Psoas muscle (tissue), 8 donors: ENCODE measurements at places on chromosomes 3 and 15. TPM values are rescaled to one million over a fixed set of nuclear protein-coding genes. Genes with fewer than 3 reads are reported as not detected.

DNA sequence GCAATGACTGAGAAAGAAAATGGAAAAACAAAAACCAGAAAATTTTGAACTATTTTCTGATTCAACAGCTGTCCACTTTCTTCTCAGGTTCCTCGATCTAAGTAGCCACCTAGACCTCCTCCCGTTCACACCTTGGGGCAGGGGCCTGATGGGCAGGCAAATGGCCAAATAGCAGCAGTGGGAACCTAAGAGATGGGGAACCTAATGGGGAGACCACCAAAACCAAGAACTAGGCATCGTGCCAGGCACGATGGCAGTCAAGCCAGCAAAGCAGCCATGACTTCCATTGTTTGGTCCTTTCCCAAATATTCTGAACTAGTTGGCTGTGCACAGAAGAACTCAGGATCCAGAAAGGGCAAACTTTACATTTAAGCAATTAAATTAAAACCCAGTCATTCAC lies 57.1 kb downstream of the CAPN7 start:
- no peaks in the 10 kb centered on the region for H3K27me3 ChIP-seq
- H3K4me1 ChIP-seq, result peaks cover 20% of the 10 kb centered on the region
- H3K36me3 ChIP-seq, result peaks cover 2% of the 10 kb centered on the region
- no peak overlapping the region for H3K27ac ChIP-seq
- peak; percentile 37 for DNase-seq

DNA sequence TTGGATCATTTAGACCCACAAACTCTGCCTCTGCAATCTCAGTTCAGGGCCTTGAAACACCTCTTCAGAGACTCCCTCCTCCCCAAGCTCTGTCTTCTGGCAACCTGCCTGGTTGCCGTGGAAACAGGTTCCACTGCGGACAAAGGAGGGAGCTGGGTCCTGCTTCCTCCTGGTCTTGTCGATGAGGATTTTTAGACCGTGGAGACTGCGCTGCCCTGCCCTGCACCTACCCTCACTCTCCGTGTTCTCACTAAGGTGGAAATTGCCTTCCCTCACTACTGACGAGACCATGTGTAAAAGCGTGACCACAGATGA lies at the start of gene RTP1:
Gene RTP1 (plus strand): TSS at position 152 of the 315 bp plus-strand sequence. CDS start 30 bp downstream, at position 182.
- no peaks in the 10 kb centered on the region for H3K27me3 ChIP-seq
- no peak for DNase-seq
- H3K27ac ChIP-seq, result no peak within 1 kb of the TSS
- H3K4me3 ChIP-seq, result no peak within 1 kb of the TSS

VPS13C gene
- polyA plus RNA-seq, result 8.0 TPM

DNA sequence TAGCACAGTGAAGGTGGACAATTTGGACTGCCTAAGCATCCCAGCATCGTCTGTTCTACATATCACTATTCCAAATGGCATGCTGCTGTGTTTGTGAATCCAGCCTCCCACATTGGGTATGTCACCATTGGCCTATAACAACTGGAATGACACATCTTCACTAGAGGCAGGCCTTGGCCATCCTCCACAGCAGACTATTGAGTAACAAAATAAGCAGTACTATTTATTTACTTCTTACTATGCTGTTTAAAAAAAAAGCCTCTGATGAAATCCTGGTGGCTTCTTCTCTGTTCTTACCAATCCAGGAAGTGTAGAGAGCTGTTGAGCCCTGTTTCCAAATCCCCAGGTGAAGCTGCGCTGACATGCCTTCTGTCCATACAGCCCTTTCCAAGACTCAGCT lies 30.6 kb upstream of the CERS3 start:
- DNase-seq, result peak; percentile 71
- peak overlapping the region; percentile 70 for H3K27ac ChIP-seq
- no peaks in the 10 kb centered on the region for H3K27me3 ChIP-seq
- no peaks in the 10 kb centered on the region for H3K36me3 ChIP-seq

DNA sequence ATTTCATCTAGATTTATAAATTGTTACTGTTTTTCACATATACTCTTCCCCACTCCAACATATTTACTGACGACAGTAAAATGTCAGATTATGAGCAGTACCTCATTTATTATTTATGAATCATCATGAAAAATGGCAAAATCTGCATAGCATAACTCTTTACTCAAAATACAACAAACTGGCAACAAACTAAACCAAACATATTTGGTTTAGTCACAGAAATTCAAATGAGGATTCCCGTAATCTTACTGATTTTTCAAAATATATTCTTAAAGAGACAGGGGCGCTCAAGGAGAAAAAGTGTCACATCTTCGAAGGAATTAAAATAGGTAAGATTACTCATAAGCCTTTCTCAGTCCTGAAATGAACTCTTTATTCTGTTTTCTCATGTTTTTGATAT lies 3.0 kb upstream of the GPR87 start:
- no peak for DNase-seq
- no peak overlapping the region for H3K27ac ChIP-seq
- H3K4me3 ChIP-seq, result no peak overlapping the region
- no peaks in the 10 kb centered on the region for H3K27me3 ChIP-seq

DNA sequence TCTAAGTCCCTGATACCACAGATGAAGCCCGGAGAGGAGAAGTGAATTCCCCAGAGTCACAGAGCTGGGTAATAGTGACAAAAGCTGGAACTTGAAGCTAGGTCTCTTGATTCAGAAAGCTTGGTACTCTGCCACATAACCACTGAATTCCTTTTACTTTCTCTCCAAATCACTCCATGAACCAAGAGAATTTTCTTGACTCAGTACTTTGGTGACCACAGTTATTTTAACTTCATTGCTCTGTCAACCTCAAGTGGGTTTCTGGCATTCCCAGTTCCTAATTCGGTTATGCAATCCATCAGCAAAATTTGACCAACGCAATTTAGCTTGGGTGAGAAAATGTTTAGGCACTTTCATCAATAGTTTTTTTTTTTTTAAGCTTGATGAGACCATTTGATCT lies 61.0 kb upstream of the PPARG start:
- H3K27me3 ChIP-seq, result peaks cover 11% of the 10 kb centered on the region
- H3K4me1 ChIP-seq, result no peaks in the 10 kb centered on the region
- no peaks in the 10 kb centered on the region for H3K36me3 ChIP-seq
- H3K4me3 ChIP-seq, result no peak overlapping the region
- no peak for DNase-seq

DNA sequence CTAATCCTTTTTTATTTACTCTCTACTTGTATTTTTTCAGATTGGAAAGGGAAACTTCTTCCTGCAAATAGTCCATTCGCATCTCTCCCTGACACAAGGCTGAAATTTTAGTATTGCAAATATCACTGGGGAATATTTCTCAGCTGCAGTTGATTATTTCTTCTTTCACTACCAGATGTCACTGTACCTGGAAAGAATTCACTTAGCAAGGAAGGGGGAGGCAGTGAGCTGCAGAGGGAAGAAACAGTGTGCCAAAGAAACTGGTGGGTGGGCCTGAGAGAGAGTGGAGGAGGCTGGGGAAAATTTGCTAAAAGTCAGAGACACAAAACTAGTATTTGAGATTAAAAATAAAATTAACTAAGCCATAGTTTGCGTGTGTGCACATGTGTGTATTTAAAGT lies 142.3 kb upstream of the STT3B start:
- no peaks in the 10 kb centered on the region for H3K27me3 ChIP-seq
- no peaks in the 10 kb centered on the region for H3K4me1 ChIP-seq
- no peak overlapping the region for H3K27ac ChIP-seq
- H3K4me3 ChIP-seq, result no peak overlapping the region
- no peaks in the 10 kb centered on the region for H3K36me3 ChIP-seq

DNA sequence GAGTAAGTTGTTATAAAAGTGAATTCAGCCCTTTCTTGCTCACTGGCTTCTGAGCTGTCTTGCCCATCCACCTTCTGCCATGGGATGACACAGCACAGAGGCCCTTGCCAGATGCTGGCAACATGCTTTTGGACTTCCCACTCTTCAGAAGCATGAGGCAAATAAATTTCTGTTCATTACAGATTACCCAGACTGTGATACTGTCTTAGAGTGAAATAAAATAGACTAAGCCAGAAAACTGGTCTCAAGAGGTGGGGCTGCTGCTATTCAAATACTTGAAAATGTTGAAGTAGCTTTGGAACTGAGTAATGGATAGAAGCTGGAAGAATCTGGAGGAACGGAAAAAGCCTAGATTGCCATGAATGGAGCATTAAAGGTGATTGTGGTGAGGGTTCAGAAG lies 170.4 kb downstream of the ZMAT3 start:
- no peak overlapping the region for H3K27ac ChIP-seq
- no peaks in the 10 kb centered on the region for H3K36me3 ChIP-seq
- H3K4me3 ChIP-seq, result no peak overlapping the region
- H3K4me1 ChIP-seq, result no peaks in the 10 kb centered on the region

DNA sequence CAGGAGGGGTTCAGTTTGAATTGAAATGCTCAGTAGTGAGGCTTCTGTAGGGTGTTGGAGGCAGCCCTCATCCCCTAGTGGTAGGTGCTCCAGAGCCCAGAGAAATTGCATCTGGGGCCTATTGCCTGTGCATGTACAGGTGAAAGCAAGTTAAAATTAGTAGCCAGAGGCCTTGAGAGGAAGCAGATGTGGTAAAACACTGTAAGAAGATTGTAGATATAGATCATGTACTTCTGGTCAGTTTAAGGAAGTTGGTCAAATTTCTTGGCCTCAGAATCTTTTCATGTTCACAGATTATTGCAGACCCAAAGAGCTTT lies 34.6 kb downstream of the IGSF10 start:
- H3K36me3 ChIP-seq, result no peaks in the 10 kb centered on the region
- DNase-seq, result no peak
- H3K27ac ChIP-seq, result no peak overlapping the region
- no peaks in the 10 kb centered on the region for H3K4me1 ChIP-seq

- no peak overlapping the region for H3K4me3 ChIP-seq
- no peaks in the 10 kb centered on the region for H3K4me1 ChIP-seq
- no peaks in the 10 kb centered on the region for H3K36me3 ChIP-seq
- DNase-seq, result no peak
These were observed 97.4 kb upstream of the CCDC80 start for GRCh38 chr3:112738366-112738765.
